HuH-7 (cell line): ENCODE measurements at places on chromosomes 3 and 15.

DNA sequence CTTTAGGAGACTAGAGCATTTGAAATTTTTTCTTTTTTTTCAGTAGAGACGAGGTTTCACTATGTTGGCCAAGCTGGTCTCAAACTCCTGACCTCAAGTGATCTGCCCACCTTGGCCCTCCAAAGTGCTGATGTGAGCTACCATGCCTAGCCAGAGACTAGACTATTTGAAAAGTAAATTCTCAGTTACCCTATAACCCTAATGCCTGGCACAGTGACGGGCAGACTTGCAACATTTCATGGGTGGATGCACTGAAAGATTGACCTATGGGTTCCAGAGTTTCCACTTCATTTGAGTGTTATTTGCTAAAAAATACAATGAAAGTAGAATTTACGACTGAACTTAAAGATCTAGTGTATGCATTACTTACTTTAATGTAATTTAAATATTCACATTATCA lies 45.7 kb upstream of the LIPC start:
- no peak for DNase-seq

GRCh38 chr3:48112813-48113212 lies 75.4 kb downstream of the CDC25A start:
- DNase-seq = no peak

DNA sequence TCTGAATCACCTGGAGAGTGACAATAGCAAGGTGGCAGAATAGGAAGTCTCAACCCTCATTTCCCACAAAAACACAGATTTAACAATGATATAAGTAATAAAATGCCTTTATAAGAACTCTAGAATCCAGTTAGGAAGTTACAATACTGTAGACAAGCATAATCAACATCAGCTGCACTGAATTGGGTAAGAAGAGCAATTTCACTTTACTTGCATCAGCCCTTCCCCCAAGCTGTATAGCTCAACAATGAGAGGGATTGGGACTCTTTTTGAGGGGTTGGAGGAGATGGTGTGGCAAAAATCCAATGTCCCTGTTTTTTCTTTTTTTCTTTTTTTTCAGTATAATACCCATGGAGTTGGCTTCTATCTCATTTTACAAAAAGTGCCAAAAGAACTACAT lies 63.1 kb downstream of the SERP1 start:
- DNase-seq = no peak

GRCh38 chr3:16504242-16504641 lies 9.3 kb downstream of the RFTN1 start:
- DNase-seq = no peak

GRCh38 chr3:71726146-71726545 lies 944 bp upstream of the EIF4E3 start:
- DNase-seq = no peak

DNA sequence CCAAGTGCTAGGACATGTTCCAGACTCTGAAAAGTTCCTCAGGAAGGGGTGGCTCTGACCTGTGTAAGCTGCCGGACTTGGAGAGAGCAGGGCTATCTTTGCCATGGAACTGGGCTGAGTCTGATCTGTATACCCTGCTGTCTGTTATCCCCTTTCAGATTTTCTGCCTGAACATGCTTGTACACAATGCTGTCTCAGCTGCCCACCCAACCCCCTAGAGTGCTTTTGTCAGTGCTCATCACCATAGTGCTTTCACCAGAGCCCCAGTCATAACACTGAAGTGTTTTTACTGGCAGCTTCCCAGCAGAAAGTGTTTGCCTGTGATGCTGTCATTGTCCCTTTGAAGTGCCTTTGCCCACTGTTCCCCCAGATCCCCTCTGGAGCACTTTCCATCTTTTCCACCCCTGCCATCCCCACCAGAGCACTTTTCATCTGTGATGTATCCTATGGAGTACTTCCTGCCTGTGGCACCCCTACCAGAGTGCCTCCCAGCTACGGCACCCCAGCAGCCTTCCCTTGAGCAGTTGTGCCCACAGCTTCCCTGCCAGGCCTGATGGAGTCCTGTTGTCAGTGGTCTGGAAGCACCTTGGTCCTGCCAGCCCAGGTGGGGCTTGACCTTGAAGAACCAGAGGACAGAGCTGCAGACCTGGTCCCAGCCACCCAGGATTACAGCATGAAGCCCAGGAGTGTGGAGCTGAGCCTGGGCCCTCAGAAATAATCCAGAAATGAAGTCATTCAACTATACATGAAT lies 397.7 kb downstream of the DIPK2A start:
- no peak for DNase-seq
